NCI-H1436 treated with DMSO at 0.1 percent for 48 hours (cell line): ENCODE measurements at places on chromosomes 2 and 18.

DNA sequence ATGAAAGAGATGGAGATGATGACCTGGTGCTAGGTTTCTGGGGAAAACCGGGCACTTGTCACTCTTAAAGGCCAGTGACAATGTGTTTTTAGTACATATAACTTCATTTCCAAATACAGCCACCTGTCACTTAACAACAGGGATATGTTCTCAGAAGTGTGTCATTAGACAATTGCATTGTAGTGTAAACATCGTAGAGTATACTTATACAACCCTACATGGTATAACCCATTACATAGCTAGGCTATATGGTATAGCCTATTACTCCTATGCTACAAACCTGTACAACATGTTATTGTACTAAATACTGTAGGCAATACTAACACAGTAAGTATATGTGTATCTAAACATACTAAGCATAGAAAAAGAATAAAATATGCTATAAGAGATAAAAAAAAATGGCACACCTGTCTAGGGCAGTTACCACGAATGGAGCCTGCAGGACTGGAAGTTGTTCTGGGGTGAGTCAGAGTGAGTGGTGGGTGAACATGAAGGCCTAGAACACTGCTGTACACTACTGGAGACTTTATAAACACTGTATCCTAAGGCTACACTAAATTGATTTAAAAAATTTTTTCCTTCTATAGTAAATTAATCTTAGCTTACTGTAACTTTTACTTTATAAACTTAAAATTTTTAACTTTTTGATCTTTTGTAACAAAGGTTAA lies 123.2 kb downstream of the THADA start:
- DNase-seq = no peak

DNA sequence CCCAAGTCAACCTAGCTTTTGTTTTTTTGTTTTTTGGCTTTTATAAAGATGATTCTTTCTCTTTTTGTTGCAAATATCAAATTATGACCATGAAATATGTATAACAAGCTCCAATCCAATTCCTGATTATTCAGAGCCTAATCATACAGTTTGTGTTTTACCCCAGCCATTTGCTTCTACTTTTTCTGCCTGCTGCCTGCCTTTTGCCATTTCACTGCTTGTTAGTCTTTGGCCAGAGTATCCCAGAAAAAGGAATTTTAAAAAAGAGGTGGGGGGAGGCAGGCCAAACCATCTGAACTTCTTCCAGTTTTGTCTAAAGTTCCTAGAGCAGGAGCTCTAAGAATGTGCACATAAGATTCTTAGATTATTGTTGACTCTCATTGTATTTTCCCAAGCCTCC lies 211.9 kb upstream of the VRK2 start:
- DNase-seq = no peak

- no peak for DNase-seq
Observed at GRCh38 chr2:131034122-131035051, 58.9 kb downstream of the FAM168B start.

GRCh38 chr2:67726416-67726815 lies 329.3 kb downstream of the ETAA1 start:
- DNase-seq = no peak

- DNase-seq = no peak
Observed at GRCh38 chr2:134142341-134142738, 111.5 kb upstream of the MGAT5 start.

DNA sequence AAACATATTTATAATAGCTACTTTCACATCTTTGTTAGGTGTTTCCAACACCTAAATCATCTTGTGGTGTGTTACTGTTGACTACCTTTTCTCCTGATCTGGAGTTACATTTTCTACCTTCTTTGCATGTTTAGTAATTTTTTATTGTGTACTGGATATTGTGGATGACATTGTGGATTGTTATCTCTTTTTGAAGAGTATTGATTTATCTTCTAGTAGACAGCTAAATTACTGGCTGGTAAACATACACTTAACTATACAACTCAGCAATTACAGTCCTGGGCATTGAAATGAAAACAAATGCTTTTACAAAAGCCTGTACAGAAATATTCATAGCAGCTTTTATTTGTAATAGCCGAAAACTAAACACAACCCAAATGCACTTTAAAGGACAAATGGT lies 150.8 kb downstream of the PTRHD1 start:
- no peak for DNase-seq

- no peak for DNase-seq
Observed at GRCh38 chr2:212797484-212798205, 259.0 kb upstream of the ERBB4 start.

GRCh38 chr2:134407154-134407890 lies 153.4 kb downstream of the MGAT5 start:
- DNase-seq = no peak

GRCh38 chr2:44335806-44336538 lies 25.3 kb downstream of the PREPL start:
- no peak for DNase-seq

DNA sequence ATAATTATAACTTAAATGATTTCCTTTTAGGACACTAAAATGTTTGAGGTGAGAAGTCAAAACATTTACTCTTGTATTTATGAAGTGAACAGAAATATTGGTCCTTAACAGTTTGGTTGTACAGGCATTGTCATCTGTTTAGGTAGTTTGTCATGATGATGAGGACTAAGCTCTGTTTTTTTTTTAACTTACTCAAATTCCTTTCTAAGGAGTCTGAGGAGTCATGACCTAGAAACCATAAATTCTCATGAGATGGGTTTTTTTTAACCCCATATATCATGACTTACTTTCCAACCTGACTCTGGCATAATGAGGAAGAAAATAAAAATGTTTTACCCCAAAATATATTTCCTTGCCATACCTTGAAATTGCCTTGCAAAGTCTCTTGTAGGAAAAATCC lies 1176.2 kb downstream of the SUCLG1 start:
- no peak for DNase-seq

DNA sequence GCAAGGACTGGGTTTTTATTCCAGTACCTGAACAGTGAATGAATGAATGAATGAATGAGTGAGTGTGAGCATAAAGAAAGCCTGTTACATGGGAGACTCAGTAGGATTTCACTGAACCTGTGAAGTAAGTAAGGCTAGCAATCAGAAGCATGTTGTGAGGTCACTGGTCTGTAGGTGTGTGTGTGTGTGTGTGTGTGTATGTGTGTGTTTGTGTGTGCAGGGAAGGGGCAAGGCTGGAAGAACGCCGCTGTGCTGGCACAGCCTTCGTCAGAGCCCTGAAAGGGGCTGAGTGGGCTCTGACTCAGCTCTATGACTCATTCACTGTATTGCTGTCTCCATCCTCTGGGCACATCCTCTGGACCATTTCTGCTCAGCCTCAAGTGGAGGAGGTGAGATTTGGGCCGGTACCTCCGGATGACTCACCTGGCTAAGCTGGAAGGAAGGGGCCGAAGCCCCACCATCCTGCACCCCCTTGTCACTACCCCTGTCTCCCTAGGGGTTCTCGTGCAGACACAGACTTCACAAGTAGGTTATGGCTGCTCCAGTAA lies 51.4 kb upstream of the MRPL33 start:
- DNase-seq = no peak

DNA sequence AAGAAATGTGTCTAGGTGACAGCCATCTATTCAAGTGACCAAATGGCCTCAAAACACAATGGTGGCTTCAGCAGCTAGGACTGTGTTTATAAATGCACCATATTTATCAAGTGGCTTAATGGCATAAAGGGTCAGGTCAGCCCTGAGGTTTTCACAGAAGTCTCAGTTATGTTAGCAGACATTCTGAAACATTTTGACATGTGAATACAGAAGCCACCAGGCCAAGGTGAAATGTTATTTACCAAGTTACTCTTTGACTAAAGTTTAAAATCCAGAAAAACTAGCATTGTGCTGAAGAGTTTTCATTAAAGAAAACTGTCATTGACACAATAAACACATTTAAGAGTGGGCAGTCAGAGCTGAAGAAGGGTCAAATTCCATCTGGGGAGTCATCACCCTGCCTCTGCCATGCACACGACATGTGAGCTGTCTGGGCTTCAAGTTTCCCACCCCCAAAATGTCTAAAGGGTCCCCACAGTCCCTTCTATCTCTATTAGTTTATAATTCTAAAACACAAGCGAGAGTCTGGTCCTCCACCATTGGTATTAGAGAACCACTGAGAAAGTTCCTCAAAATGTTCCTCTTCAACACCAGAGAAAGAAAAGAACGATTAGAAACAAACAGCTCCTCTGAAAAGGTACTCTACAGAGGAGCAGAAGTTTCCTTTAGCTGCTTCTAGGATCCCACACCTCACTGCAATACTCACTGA lies 77.5 kb upstream of the FZD5 start:
- DNase-seq = no peak

- no peak for DNase-seq
Observed at GRCh38 chr18:10727477-10727876, 201.7 kb downstream of the NAPG start.

DNA sequence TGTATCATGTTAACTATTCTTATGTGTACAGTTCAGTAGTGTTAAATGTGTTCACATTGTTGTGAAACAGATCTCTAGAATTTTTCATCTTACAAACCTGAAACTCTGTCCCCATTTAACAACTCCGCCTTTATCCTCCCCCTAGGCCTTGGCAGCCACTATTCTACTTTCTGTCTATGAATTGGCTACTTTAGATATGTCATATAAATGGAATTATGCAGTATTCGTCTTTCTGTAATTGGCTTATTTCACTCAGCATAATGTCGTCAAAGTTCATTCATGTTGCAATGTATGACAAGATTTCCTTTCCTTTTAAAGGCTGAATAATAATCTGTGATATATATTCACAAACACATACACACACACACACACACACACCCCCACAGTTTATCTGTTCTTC lies 12.4 kb downstream of the ARMC9 start:
- DNase-seq = no peak

DNA sequence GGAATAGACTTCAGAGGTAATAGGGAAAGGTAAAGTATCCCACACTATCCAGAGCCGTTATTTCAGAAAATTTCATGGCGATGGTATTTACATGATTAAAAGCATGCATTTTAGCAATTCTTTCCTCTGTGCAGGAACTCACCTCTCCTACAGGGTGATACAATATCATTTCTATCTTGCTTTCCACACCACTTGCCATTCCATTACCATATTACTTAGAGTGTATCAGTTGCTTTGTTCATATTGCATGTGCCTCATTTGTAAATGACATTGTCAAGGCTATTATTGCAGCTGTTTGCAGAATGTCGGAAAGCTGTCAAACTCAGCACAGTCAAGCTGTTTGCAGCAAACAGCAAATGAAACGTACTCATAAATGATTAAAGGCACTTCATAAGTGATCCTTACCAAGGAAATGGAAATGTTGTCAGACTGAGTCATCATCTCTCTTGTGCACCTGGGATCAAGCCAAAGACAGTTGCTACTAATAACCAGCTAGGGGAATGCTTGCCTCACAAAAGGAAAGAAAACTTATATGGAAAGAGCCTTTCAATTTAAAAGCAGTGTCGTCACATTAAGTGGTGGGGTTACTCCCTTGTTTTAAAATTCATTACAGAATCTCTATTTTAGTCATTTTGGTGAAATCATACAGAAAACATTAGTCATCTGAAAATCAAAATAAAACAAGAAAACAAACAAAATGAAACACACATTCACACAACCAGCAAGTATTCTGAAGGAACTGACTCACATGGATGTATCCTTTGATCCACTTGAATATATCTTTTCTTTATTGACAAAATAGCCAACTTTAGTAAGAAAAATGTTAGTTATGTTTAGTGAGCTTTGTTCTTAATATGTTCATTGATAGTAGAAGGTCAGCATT lies 1064.1 kb upstream of the CNTNAP5 start:
- peak; percentile 96 for DNase-seq

DNA sequence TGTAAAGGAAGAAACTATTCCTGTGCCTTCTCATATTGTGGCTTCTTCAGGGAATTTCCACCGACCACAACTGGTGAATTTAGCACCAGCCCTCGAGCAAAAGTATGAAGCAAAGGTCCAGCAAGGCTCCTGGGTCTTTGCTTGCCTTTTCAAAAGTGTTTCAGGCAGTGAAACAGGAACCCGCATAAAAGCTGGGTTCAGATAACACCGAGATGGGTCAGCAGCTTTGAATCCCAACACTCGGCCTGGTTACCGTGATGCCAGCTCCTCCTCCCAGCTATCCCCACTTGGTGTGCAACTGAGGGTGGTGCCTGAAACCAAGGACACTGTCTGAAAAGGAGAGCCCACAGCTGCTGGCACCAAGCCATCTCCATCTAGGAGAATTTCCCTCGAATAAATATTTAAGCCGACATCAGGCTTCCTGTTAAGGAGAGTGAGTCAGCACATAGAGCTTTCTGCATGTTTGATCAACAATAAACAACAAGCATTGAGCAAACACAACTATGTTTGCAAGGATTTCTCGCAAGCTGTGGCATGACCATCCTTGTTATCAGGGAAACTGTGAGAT lies 69.5 kb downstream of the ANTXR1 start:
- no peak for DNase-seq

- no peak for DNase-seq
Observed at GRCh38 chr2:120720231-120720630, 15.4 kb upstream of the GLI2 start.

GRCh38 chr2:205808486-205809121 lies 126.3 kb downstream of the NRP2 start:
- no peak for DNase-seq

DNA sequence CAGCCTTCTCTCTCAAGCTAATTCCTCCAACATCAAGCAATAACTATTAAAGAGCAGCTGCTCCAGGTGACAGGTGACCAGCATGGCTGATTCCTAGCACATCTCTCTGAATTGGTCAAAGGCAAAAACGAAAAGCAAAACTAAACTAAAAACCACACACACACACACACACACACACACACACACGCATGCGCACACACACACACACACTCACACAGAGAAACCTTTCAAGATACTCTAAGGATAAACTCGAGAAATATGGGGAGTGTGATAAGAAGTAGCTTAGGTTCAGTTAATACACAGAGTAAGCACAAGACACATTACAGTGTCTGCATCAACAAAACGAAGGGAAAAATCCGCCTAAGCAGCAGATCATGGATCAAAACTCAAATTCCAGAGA lies 74.5 kb upstream of the FZD7 start:
- no peak for DNase-seq

GRCh38 chr2:59584958-59585357 lies 968.5 kb downstream of the BCL11A start:
- DNase-seq = no peak

DNA sequence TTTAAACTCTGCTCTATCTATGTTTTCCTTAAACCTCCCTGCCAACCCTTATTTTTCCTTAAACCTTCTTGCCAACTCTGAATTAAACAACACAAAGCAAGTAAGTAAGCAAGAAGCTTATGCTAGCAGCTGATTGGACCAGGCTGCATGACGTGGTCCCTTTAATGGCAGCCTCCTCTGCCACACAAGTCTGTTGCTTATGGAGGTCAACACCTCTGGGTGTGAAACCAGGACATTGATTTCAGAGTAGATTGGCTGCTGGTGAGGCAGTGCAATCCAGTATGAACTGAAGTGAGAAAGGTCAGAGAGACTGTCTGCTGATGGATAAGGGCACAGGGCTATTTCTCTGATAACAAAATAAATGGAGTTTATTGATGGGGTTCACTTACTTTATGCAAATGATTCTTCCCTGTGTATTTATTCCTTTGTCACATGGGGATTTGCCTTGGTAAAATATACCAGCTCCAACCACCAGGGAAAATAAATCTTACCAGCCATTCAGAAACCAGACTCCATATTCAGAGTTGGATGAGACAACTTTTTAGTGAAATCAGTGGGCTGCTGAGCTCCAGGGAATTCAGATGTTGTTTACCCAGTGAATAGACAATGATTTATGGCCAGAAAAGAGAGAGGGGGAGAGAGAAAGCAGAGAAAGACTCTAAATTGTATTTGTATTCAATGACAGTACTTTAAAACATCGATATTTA lies 112.2 kb upstream of the NCKAP5 start:
- no peak for DNase-seq
